ENCODE measurements at places on chromosomes 1 and 21. TPM values are rescaled to one million over a fixed set of nuclear protein-coding genes. Genes with fewer than 3 reads are reported as not detected.

DNA sequence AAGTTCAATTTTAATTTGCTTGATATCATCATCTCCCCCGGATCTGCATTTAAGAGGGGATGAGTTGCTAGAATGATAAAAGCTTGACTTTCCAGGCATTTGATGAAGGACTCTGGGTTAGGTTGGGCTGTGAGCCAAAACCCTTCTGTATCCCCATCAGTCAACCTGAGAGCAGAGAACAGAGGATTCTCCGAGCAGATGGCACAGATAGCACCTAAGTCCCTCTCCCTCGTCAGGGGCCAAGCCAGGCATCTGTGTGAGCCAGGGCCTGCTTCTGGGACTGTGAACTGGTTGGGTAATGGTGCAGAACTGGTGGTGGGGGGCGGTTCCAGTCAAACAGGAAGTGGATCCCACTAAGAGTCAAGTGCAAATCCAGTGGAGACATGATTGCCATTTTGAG lies 205.8 kb downstream of the TNR start:
- DNase-seq, result no peak

The HEYL gene
- 0.10 TPM for total RNA-seq

DNA sequence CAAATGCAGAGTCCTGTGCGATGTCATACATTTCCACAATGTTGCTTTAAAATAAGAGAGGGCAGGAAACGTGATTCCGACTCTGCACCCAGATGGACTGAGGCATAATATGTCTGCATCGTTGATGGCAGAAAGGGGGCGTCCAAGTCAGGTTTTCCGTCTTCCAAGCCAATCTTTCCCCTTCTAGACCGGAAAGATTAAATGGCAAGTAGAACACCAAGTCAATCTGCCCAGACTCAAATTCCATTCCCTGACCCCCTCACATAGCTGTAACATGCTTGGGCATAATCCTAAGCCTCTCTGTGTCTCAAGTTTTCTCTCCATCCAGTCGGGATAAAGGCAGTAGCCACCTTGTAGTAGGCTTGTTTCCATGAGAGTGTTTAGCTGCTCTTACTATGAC lies 14.4 kb downstream of the PCP4 start:
- DNase-seq, result no peak

- DNase-seq, result no peak
Measured at GRCh38 chr1:165383067-165383466, 26.6 kb upstream of the LMX1A start.

GRCh38 chr1:181356505-181357340 lies 126.6 kb upstream of the CACNA1E start:
- no peak for DNase-seq

- no peak for DNase-seq
Measured at GRCh38 chr1:181190364-181191035, 102.0 kb downstream of the IER5 start.

DNA sequence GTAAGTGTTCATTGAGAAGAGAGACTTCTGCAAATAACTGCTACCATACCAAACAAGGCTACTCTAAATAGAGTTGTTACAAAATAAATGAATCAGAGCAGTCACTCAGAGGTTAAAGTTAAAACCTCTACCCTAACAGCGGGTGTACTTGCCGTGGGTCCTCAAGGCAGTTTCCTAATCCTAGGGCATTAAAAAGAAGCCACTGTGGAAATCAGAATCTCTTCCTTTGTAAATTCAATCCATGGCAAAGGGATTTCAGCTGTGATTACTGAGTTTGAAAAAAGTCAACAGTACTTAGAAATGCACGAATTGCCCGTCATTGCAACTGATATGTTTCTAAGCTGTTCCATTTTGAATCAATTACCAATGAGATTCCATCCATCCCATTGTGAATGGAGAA lies 13.5 kb downstream of the TBX15 start:
- no peak for DNase-seq

- no peak for DNase-seq
Measured at GRCh38 chr1:7702365-7702764, 68.7 kb upstream of the VAMP3 start.

All from activated T-helper 1 cell treated with anti-CD3 and anti-CD28 coated beads, Interleukin-12 subunit alpha, Interleukin-12 subunit beta, Interleukin-2, Interleukin-4 antibody, amounts not matched to agents 30 ng/mL and 10 ng/mL and 1 ng/mL, durations not matched to agents 14 hours and 24 hours and 36 hours (primary cell).